ENCODE measurements at places on chromosomes 4 and X.

GRCh38 chrX:13673016-13673415, 15.9 kb upstream of the RAB9A start:
- no peak for DNase-seq

- DNase-seq = no peak
Measured at GRCh38 chr4:2182994-2183393, 58.9 kb downstream of the HAUS3 start.

- DNase-seq = no peak
Measured at GRCh38 chr4:140648716-140649308, 80.1 kb upstream of the UCP1 start.

DNA sequence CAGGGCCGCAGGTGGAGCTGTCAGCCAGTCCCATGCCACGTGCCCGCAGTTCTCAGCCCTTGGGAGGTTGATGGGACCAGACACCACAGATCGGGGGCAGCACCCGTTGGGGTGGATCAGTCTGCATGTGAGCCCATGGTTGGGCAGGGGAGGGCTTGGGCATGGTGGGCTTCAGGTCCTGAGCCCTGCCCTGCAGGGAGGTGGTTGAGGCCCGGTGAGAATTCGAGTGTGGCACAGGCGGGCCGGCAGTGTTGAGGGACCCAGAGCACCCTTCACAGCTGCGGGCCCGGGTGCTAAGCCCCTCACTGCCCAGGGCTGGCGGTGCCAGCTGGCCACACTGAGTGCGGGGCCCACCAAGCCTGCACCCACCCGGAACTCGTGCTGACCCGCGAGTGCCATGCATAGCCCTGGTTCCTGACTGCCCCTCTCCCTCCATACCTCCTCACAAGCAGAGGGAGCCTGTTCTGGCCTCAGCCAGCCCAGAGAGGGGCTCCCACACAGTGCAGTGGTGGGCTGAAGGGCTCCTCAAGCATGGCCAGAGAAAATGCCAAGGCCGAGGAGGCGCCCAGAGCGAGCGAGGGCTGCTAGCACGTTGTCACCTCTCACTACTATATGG, 696.1 kb downstream of the TGIF2LX start:
- DNase-seq = no peak

GRCh38 chrX:130051176-130051845, 59.0 kb downstream of the ELF4 start:
- DNase-seq = no peak

GRCh38 chr4:128906581-128906980, 97.1 kb downstream of the JADE1 start:
- no peak for DNase-seq

DNA sequence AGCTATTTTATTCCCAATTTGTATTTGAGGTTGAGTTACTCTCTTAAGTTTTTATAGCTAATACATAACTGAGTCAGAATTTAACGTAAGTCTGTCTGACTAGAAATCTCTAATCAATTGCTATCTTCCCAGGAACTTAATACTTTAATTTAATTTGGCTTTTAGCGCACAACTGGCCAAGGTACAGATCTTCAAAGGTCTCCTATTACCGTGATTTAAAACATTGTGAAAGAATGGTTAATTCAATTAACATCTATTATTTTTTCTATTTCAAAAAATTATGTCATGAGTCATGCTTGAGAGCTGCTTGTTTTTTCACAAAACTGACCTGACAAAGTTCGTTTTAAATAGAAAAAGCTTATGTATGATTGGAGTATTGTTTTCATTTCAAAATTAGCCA, 22.0 kb upstream of the PLA2G12A start:
- DNase-seq = no peak

DNA sequence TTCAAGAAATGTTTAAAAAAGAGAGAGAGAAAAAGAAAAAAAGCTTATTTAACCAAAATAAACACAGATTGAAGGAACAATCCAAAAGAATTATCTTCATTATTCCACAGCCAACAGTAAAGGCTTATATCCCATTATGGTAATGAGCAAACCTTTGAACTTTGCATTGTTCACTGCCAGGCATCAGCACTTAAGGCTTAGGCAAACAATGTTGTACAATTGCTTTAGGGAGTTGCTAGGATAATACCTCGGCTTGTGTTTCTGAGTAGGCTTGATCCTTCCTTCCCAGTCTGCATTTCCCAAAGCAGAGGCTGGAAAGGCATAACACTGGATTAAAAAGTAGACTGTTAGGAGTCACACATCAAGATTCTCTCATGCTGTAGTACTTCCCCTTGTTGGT, 352.7 kb upstream of the IGFBP7 start:
- DNase-seq = no peak

- no peak for DNase-seq
Measured at GRCh38 chrX:108359806-108360602, 78.2 kb downstream of the COL4A6 start.

DNA sequence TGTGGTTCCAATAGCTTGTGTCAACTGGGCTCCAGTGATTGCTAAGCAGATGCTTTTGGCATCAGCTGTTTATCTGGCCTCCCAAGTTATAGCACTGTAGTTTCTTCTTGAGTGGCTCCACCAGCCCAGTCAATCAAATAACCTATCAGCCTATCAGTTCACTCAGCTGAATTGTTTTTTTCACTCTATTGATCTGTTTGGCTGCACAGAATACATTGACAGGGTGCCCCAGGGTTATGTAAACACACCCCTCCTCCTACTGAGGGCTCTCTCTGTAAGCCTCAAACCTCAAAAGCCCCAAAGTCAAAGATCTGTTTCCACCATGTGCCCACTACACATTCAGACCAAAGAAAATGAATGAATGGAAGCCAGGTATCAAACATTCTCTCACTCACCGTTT, 214.0 kb downstream of the HS6ST2 start:
- no peak for DNase-seq

- DNase-seq = peak; percentile 88
Measured at GRCh38 chr4:128811571-128812441, 2.3 kb downstream of the JADE1 start.

DNA sequence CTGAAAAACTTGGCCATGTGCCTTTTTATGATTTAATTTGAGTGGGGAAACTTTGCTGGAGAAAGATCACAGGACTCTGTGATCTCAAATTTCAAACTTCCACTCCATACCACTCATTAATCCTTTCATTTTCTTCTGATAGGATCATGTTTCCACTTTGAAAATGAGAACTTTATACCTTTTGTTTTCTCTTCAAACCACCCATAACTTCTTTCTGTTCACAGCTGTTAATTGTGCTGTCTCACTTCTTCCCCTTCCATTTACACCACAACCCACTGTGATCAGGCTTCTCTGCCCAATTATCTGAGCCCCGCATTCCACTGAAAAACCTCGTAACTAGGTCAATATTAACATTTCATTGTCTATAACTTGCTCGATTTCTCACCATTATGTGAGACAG, 47.0 kb upstream of the ARSJ start:
- DNase-seq = no peak

DNA sequence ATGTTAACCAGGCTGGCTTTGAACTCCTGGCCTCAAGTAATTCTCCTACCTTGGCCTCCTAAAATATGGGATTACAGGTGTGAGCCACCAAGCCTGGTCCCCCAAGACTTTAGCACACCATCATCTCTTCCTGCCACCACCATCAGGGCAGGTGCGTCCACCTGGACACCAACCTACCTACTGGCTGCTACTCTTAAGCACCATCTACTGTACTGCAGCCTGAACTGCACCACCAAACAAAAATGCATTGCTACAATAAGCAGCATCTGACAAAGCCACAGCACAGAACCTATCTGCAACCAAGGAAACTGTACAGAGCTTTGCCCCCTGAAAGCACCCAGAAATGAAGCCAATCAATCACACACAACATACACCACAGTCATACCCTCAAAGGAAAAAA, 139.7 kb downstream of the EFHC2 start:
- no peak for DNase-seq

DNA sequence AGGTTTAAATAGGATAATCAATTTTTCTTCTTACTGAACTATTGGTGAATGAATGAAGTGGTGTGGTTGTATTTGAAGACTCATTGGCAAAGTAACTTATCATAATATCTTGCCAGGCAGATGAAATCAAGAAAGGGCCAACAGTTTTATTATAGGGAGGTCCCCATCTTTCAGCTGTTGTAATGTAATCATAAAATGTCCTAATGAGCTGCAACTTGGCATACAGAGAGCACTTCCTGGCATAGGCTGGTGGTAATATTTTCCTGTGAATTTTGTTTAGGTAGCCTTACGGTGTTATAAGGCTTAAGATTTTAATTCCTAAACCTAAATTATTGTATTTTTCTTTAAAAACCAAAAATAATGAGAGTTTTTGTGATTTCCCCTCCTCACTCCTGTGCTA, 17.5 kb downstream of the FHIP1A start:
- DNase-seq = no peak

DNA sequence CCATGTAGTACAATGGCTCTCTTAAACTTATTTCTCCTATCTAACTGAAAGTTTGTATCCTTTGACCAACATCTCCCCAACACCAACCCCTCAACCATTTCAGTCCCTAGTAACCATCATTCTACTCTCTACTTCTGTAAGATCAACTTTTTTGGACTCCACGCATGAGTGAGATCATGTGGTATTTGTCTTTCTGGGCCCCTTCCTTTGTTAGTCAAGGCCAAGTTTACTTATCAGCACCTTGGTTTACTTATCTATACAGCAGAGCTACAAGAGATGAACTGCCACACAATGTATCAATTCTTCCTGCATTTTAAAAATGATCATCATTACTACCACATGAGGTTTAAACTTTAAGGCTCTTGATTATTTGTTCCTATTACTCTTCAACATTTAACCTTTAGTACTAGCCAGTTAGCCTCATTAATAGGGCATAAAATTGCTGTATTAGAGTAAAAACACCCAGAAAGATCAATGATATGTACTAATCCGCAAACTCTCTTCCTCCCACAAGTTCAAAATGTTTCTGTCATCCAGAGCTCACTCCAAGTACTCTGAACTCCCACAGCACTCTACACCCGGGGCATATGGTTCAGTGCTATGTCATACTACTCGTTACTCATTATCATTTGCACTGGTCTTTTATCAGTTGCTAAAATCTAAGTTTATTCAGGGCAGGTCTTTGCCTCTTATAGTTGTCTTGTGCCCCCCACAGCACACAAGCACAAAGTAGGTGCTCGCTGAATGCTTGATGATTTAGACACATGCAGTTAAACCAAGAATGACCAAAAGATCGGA, 145.7 kb upstream of the ADAMTS3 start:
- no peak for DNase-seq

GRCh38 chr4:7276515-7276914, 84.2 kb downstream of the SORCS2 start:
- DNase-seq = no peak

DNA sequence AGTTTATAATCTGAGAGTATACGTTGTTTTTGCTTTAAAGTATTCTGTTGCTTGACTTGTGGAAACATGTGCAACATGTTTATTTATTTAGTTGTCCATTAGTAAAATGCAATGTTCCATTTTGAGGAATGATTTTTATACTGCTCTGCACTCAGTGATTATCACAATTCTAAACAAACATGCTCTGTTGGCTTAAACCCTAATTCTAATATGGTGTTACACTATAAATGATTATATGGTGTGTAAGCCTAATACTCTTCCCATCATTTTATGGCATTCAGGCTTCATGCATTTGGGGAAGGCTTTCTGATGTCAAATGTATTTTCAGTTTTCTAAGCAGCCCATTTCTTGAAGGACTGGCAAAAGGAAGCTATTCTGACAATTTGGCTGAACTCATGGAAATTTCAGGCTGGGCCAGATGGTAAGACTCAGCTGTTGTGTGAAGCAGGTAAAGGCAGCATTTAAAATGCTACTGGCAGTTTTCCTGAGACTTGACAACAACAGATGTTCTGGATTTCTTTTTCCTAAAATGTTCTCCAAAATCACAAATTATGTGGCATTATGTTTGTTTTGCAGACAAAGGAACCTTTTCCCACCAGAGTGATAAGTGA, 336.7 kb upstream of the GNPDA2 start:
- no peak for DNase-seq

DNA sequence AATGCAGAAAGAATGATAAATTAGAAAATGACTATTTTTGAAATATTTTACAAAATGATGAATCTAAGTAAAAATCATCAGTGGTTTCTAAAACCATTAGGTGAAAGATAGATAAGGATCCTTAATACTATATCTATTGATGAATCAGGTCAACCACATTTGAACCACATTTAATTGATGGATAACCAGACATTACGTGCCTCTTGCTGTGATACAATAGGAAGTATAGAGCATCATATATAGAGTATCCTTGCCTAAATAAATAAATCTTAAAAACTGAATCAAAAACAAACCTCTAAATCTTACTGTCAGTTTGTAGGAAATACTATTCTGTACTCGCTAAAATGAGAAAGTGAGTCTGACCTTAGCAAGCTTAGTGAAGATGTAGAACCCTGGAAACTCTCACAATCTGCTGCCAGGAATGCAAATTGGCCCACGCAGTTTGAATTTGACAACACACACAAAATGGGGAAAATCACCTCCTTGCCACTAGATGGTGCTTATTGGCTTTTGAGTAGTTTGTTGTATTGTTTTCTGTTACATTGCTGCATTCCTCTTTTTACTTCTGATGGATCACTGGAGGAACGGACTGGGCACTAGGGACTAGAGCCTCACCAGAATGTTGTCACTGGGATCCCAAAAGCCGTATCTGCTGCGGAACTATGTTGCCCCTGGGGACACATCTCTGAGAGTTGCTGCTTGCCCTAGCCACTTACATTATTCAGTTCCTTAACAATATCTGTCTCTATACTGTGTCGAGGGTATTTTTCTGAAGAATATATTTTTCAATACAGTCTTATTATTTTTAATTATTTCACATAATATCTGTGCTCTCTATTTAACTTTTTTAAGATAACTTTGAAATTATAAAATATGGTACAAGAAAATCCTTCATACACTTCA, 25.4 kb upstream of the SLAIN2 start:
- DNase-seq = peak; percentile 38

- DNase-seq = no peak
Measured at GRCh38 chr4:28555866-28556265, 1695.2 kb downstream of the STIM2 start.

DNA sequence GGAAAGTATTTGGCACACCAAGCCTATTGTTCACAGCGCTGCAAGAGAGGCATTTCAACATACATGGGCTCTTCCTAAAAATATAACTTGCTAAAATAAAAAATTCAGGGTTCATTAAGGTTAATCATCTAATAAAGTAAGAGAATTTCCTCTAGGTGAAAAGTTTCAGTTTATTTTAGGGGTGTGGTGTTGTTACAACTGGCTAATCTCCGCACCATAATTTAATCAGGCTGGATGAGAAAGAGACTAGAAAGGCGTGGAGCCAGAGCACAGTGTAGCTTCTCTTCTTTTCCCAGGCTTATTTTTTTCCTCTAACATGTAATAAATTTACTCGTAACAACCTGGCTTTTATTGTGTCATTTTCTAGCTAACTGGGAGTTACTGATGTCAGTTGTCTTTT, 47.9 kb downstream of the FHL1 start:
- DNase-seq = no peak

DNA sequence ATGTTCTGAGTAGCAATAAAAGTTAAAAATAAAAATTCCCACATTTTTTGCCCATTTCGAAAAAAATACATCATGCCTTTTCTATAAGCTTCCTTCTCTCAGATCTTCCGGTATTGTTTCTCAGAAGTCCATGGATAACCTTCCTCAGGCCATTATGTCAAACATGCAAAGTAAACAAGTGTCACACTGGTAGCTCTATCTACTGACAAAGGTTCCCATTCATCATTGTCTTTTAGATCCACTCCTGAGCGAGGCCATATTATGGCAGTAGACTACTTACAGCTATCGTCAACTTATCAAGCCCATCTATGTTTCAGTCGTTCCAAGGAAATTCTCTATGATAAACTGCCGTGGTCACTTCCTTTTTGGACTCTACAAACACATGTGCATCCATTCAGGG, 1068.2 kb downstream of the GLUD2 start:
- DNase-seq = no peak

Data from activated CD4-positive, alpha-beta T cell treated with anti-CD3 and anti-CD28 coated beads, Interleukin-2, Interleukin-4, amounts not matched to agents 100 ng/mL and 50 ng/mL, durations not matched to agents 16 hours and 8 hours (primary cell).